ENCODE measurements at places on chromosomes 1 and 21.

- no peak for DNase-seq
Measured at GRCh38 chr1:245797592-245798348, 643.0 kb downstream of the KIF26B start.

DNA sequence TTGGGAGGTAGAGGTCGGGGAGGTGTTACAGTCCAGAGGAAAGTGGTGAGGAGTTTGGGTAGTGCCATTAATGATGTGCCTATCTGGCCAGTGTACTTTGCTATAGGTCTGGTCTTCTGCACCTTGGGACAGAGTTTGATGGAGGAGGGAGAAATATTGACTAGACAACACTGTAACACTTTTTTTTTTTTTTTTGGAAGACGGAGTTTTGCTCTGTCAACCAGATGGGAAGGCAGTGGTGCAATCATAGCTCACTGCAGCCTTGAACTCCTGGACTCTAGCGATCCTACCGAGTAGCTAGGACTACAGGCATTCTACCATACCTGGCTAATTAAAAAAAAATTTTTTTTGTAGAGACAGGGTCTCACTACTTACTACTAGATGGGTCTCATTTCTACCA lies 1.9 kb downstream of the SCP2 start:
- DNase-seq = no peak

DNA sequence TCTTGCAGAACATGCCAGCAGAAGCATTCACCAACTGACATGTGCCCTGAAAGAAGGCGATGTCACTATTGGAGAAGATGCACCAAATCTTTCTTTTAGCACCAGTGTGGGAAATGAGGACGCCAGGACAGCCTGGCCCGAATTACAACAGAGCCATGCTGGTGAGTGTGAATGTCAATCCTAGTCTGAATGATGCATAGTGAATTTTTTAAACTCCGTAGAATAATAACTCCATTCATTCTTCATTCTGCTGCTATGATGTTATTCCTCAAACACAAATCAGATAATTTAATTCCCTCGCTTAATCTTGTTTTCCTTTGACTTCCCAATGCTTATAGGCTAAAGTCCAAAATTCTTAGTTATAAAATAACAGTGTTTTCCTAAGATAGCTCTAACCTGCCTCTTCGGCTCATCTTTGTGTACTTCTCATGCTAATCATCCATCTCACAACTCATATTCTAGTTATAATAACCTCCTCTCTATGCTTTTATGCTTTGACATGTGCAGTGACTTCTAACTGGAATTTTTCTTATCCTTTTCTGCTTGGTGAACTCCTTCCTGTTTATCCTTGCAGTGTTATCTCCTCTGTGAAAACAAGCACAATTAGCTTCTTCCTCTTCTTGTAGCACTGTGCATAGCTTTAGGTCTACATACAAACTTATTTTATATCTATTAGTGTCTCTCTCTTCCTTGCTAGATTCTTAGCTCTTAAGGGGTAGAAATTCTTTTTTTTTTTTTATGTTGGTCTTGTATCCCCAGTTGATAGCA lies 14.4 kb downstream of the SDCCAG8 start:
- DNase-seq = no peak

GRCh38 chr1:38789498-38790169 lies 69.9 kb downstream of the RRAGC start:
- no peak for DNase-seq

- DNase-seq = no peak
Measured at GRCh38 chr1:54885807-54886723, 930 bp downstream of the DHCR24 start.

DNA sequence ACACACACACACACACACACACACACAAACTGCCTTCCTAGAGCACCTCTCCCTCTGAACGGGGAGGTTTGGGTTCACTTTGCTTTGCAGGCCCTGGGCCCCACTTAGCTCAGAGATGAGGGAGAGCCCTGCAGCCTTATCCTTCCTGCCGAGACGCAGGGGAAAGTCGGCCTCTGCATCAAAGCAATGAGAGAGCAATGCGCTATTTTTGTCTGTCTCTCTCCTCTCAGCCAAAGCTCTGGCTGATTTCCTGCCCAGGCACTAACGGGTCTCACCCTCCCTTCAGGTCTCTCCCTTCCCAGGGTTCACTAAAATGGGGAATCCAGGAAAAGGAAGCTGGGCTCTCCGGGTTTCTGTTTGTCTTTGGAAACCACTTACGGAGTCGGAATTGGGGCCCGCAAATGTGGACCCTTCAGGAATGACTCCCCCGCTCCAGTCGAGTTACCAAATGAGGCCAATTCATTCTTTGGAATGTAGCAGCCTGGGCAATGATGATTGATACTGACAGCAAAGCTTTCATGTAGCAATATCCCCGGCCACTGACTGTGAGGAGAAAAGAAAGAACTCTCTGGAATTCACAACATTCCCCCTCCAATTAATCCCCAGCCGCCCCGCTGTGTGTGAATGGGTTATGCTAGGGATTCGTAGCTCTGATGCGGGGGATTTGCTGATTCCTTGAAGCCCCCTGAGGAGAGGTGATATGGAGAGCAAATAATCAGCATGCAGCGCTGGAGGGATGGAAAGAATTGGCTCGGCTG lies 61.5 kb upstream of the WLS start:
- no peak for DNase-seq

- no peak for DNase-seq
Measured at GRCh38 chr1:188270497-188270896, 1441.7 kb downstream of the PLA2G4A start.

DNA sequence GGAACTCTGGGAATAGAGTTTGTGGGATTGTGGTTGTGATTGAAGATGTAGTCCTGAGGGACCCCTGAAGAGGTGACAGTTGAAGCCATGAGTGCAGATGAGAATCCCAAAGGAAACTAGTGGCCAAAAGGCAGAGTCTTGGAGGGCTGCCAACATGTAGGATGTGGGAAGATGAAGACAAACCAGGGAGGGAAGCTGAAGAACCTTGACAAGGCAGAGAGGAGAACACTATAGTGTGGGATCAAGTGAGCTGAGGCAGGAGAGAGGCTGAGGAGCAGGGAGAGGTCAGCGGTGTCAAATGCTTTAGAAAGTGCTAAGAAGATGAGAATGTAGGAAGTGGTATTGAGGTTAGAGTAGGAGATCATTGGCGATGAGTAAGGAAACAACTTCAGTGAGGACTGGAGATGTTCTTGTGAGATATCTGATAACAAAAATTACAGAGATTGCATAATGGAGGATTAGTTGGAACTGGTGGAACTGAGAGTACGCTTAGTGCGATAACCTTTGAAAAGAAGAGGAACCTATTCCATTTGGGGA lies 88.5 kb upstream of the VCAM1 start:
- DNase-seq = no peak

GRCh38 chr1:10507111-10507879 lies 32.5 kb downstream of the PEX14 start:
- DNase-seq = peak; percentile 87

GRCh38 chr1:54199151-54199764 lies 572 bp downstream of the CYB5RL start:
- DNase-seq = no peak

DNA sequence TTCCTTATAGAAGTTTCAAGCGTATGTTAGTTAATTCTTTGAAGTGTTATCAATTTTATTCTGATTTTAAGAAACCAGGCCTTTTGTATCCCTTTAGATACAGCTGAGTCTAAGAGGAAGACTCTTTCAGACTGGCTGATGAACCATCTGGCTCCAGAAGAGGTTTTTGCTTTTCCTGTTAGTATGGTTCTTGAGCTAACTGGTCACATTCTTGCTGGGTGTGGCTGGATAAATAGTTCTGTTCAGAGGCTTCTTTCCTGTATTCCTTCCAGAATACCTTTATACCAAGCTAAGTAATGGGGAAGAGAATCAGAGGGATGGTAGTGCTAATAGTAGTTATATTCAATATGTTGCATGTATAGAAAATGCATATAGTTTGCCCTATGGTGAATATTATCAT lies 12.4 kb downstream of the HS2ST1 start:
- no peak for DNase-seq

DNA sequence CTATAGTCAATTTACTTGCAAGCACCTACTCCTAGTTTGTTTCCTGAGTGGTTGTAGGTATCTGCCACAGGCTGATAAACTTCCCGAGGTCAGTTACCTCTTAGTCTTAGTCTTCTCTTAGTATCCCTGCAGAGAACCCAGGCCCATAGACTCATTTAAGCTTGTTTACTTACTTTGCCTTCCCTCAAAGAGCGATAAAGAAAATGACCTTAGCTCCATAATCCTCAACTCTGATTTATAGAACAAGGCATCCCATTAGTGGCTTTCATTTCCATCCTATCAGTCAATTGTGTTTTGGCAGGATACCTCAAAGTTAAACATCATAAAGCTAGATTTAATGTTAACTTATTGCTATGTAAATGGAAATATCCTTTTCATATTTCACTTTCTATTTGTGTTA lies 119.7 kb downstream of the UCHL5 start:
- DNase-seq = no peak

Measured in NCI-H1436 (cell line).